ENCODE measurements at places on chromosomes 3 and 15.
A peak's percentile ranks its signal among the peaks of the same experiment; 100 is the strongest.

DNA sequence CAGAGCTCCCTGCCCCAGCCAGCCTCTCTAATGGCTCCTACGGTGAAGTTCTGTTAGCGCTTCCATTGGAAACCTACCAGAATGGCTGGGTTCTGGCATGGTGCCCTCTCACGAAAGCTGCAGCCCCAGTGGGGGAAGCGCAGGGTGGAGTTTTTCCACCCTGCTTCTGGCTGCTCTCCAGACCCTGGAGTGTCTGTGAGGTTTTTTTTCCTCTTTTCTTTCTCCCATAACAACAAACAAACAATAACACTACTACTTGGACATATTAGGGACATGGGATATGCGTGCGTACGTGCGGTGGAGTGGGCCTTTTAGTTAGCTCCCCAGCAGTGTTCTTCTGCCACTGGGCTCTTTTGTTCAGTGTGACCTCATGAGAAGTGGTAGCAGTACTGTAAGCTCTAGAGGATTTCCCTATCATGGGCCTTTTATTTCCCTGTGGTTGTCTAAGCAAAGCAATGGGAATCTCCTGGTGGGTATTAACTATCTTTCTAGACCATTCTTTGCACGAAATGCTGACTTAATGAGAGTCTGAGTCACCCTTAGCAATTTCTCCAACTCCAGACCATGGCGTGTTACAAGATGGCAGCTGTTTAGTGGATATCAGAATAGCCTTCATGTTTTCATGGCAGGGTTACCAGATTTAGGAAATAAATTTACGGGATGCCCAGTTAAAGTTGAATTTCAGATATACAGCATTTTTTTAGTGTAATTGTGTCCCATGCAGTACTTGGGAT is 161.9 kb downstream of the FNDC3B start:
- no peak for DNase-seq

DNA sequence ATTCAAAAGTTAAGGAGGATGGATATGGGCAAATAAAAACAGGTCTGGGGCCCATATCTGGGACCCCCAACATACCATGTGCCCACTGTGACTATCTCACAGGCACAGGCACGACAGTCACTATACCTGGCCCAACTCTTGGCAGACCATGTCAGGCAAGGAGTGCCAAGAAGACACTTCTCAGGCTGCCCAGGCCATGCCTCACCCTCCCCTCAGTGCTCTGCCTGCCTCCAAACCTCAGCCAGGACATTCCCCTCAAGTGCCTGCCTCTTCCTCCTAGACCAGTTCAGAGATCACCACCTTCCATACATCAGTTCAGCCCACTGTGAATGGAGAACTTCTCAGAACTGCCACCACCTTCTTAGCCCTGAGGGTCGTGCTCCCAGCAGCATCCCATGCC is 4.4 kb upstream of the SEMA7A start:
- no peak for DNase-seq

DNA sequence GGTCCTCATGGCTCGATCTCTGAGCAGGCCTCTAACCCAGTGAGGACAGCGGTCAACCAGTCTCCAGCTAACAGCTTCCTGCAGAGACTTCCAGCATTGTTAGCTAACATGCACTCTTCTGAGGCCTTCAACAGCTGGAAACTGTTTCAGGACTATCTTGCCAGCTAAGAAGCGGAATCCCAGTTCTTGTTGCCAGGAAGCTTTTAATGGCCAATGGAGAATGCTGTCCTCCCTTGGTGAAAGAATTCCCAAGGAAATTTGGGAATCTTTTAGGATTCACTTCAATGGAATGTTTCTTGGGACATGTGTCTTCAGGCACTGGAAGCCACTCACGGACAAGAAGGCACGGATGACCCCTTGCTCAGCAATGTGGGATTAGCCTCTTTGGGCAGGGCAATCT is 91.7 kb downstream of the CEMIP start:
- DNase-seq = no peak

DNA sequence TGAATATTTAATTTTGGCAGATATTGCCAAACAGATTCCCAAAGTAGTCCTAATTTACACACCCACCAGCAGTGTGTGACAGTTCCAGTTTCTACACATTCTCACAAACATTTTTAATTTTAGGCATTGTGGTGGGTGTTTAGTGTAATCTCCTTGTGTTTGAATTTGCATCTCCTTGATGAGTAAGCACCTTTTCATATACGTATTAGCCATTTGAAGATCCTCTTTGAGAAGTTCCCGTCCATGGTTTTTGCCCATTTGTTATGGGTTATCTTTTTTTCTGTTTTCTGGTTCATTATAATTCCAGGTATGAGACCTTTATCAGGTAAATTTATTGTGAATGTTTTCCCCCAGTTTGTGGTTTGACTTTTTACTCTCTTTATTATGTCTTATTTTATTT is 2.3 kb upstream of the TM4SF19 start:
- DNase-seq = no peak

DNA sequence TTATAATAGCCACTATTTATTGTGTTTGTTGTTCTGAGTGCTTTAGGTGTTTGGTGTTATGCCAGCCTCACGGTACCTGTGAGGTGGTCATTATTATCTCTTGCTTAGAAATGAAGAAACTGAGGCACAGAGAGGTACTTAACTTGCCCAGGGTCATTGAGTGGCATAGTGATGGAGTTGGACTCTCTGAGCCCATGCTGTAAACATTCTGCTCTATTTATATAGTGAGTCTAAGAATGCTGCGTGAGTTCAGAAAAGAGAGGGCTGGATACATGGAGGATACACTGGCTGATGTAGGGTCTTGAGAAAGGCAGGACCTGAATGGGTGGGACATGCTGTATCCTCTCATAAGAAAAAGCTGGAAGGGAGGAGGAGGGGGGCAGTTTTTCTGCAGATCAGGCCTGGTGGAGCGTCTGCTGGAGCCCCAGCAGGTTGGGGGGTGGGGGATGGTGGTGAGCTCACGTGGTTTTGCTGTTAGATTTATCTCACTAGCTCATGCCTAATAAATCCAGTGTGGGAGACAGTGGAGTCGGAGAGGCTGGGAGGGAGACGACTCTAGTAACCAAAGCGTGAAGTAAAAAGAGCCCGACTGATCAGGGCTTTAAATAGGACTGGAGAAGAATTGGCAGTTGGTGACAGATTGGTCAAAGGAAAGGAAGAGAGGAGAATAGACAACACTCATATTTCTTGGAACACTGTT is 16.0 kb downstream of the MED12L start:
- no peak for DNase-seq

GRCh38 chr3:45167011-45167911 is 21.1 kb upstream of the CDCP1 start:
- peak; percentile 39 for DNase-seq

GRCh38 chr15:89112341-89112971 is 24.2 kb downstream of the ABHD2 start:
- no peak for DNase-seq

- no peak for DNase-seq
These were observed 454.4 kb downstream of the WDR72 start for GRCh38 chr15:53305101-53305500.

DNA sequence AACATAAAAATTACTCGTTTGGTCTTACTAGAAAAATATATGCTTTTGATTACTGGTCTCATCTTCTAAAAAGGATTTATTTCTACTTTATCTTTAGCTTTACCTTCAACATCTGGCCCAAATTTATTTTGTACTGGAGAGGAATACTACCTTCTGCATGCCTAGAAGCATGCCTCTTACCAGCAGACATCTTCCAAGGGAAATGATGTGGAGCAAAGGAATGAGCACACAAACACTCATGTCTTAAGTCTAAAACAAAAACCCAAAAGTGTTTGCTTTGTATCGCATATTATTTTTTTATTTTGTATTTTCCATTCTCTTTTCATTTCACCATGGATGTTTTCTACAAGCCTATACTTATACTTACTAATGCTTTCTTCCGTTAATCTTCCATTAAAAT is 304.6 kb upstream of the KCNMB2 start:
- no peak for DNase-seq

- DNase-seq = peak; percentile 33
These were observed 99.2 kb upstream of the TRPM1 start for GRCh38 chr15:31200735-31201151.

GRCh38 chr3:96970211-96970610 is 155.8 kb downstream of the EPHA6 start:
- DNase-seq = no peak

GRCh38 chr3:113183748-113184661 is 27.4 kb upstream of the BOC start:
- no peak for DNase-seq

DNA sequence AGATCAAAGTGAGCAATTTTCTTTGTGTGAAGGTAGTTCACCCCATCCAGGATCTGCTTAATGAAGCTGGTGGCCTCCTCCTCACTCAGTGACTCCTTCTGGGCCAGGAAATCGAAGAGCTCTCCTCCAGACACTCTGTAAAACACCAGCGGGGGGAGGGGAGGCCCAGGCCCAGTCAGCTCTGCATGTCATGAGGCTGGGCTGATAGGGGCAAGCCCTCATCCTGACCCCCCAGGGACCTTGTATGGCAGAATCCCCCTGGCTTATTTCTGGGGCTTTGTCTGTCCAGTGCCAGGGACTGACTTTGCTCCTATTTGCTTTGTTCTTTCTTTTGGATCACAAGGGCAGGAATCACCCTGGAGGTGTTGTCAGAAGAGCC is 74.9 kb downstream of the DAPK2 start:
- no peak for DNase-seq

DNA sequence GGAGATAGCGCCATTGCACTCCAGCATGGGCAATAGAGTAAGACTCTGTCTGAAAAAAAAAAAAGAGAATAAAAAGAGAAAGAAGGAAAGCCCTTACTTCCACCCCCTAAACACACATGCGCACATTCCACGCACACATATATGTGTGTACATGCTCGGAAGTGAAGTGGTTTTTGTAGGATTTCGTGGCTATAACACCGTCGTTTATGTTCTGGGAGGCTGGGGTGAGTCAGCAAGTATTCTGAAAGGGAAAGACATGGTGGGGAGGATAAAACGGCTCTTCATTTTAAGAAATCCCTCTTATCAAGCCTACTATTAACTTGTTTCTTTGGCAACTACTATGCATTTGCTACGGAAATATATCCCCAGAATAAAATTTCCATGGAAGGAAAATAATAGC is 422.8 kb upstream of the TBL1XR1 start:
- no peak for DNase-seq

DNA sequence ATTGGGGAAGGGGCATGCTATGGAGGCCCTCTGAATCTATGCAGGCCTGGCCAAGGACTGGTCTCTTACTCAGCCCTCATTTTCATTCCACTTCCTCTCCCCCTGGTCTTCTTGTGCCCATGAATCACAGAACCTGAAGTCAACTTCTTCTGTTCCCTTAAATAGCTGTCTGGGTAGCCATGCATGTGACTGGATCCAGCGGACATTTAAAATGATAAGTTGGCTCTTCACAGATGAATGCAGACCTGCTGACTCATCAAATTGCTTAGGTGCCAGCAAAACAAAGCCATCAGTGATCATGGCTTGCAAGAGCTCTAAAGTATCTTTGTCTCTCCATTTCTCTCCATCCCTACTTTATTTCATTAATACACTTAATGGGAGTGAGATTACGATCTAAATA is 90.1 kb upstream of the CADPS start:
- DNase-seq = no peak

DNA sequence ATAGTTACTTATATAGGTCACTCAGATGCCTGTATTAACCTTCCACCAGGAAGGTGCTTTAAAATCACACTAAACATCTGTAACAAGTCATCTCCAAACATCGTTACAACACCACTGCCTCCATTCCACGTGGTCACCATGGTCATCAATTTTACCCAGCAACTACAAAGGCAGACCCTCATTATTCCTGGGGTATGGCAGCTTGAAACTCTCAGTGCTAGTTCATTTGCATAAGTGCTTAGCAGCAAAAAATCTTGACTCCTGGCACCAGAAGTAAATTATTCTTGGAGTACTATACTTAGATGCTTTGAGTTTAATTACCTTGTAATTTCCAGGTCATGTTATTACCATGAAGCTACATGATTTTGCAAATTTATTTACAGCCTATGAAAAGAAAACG is 250.6 kb downstream of the KBTBD8 start:
- no peak for DNase-seq

DNA sequence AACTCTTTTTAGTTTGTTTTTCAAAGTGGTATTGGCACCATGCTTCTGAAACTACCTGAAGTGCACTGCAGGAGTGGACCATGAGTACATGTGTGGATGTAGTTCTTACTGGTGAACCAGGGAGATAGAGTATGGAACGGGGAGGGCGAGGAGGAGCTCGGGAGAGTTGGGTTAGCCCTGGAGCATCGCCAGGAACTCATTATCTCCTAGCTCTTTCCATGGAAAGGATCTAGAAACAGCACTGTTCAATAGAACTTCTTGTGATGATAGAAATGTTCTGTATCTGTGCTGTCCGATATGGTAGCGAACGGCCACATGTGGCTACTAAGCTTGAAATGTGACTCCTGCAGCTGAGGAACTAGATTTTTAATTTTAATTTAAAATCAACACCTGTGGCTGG is 47.3 kb downstream of the VGLL4 start:
- DNase-seq = no peak

- DNase-seq = no peak
These were observed 15.9 kb upstream of the SMAD3 start for GRCh38 chr15:67049351-67050044.

- no peak for DNase-seq
These were observed 15.3 kb upstream of the EBLN2 start for GRCh38 chr3:73046195-73046594.

DNA sequence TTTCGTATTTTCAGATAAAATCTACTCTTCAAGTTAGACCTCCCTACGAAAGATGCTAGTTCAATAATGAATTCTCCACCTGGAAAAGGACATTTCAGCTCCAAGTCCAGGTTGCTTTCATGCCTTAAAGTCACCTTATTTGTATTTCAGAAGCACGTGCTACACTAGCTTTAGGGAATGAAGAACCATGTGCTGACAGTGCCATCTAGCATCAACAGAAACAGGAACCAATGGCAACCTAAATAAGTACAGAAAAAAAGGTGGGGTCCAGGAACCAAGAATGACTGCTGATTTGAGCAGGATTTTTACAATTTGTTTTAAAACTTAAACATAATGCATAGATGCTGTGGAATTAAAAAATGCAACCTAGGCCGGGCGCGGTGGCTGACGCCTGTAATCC is 77.6 kb upstream of the SNRPN start:
- no peak for DNase-seq

DNA sequence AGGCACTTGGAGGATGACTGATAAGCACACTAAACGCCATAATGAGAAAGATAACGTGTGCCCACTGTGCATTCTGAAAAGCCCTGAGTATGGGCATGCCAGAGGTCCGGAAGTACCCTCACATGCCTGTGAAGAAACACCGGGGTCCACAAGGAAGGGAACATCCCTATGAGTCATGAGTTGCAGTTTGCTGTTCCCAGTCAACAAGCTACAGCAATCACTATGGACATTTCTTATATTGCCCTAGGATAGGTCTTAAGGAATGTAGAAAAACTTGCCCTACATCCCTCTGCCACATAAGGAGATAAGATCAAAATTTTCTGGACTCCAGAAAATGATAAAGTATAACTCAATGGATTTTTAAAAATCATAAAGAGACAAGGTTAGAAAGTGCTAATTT is 9.9 kb downstream of the MB21D2 start:
- DNase-seq = no peak
